Activated naive CD4-positive, alpha-beta T cell treated with anti-CD3 and anti-CD28 coated beads for 36 hours (primary cell): ENCODE measurements at places on chromosomes 7 and 10. TPM values are rescaled to one million over a fixed set of nuclear protein-coding genes. Genes with fewer than 3 reads are reported as not detected.

RBP3 gene
- not detected for total RNA-seq

FAM131B gene
- 1.7 TPM for total RNA-seq

TMEM270 gene
- total RNA-seq, result not detected

STK32C gene
- total RNA-seq, result 16.6 TPM
